ENCODE measurements at places on chromosomes 5 and 9.

- DNase-seq: peak; percentile 95
Measured at GRCh38 chr9:95793924-95794828, 81.3 kb upstream of the ERCC6L2 start.

GRCh38 chr5:1007681-1008450, 736 bp upstream of the NKD2 start:
- no peak for DNase-seq

DNA sequence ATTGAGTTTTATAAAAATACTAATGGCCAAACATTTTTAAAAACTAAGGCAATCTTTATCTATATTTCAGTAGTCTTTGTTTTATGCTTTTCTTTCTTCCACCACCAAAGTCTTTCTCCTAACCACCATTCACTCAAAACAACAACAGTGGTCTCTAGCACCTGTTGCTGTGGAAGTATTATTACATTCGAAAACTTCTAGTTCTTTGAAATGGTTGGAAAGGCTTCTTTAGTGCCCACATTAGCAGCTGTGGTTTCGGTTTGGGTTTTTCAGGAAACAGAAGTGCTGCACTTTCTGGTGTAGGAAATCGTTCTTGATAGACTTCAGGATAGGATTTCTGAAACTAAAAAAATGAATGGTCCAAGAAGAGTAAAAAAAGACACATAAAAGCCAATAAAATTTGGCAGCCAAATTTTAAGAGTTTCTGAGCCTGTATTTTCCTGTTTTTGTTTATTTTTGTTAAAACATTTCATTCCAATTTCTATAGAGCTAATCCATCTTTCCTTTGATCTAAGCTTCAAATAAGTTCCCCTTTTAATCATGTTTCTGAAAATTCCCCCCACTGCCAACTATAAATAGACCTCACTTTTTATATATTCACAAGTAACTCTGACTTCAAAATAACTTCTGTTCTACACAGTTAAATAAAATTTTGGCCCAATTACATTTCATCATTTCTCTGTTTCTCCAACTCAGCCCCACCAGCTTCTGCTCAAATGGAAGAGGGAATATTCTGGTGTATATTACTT, 102.2 kb downstream of the DEPDC1B start:
- DNase-seq: peak; percentile 14

- DNase-seq: no peak
Measured at GRCh38 chr9:94108584-94108983, 24.3 kb downstream of the PTPDC1 start.

DNA sequence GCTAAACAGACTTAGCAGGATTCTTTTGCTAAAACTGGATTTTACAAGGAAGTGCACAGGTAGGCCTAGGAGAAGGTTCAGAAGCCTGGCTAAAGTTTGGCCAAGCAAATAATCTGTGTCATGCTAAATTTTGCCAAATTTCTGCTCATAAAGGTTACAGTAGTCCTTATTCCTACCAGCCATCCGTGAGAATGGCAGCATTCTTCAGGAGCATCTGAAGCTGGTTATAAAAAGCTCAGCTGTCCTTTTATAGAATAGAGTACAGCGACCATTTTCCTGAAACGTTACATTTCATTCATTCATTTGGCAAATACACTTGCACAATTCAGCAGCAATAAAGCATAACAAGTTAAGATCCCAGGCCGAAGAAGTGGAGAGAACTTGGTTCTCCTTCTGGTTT, 6.9 kb downstream of the GSN start:
- DNase-seq: no peak

GRCh38 chr9:124126648-124127646, 115.4 kb downstream of the LHX2 start:
- DNase-seq: peak; percentile 28

DNA sequence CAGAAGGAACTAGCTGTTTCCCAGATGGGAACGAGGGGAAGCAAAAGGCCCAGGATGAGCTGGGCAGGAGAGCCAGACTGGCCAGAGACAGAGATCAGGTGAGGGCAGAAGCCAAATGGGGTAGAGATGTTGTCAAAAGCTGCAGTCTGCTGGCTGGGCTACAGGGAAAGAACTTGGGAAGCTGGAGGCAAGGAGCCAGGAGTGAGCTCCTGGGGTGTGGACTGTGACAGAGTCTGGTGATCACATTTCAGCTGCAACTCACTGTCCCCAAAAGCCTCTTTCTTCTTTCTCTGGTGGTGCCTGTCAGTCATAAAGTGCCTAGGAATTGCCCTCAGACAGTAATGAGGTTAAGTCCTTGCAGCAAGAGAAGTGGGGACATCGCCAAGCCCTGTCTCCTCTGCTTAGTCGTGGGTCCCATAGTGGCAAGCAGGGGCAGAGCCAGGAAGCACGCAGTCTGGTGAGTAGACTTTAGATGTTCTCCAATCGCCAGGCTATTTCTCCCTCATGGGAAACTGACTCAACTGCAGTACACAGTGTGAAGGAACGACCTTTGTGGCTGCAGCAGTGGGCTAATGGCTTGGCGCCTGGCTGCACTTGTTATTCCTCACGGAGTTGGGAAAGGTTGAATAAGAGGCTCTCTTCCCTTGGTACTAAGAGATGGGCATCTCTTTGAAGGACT, 2.5 kb upstream of the FSD1L start:
- peak; percentile 33 for DNase-seq

DNA sequence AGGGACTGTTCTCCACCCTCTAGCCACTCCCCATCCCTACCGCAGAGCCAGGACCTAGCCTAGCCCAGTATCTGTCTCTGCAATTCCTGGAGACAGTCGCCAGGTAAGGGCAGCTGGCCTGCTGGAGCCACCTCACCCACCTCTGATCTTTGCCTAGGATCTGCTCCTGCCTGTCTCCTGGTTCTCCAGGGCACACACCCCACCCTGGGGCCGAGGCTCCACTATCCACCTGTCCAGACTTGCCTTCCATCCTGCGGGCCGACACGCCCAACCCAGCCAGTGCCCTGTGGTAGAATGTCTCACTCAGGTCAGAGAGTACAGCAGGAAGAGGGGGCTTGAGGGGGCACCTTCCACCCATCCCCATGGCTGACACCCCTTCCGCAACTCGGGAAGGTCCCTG, 15.7 kb upstream of the AQP7 start:
- no peak for DNase-seq

GRCh38 chr5:140547508-140548299, at the start of gene EIF4EBP3:
Gene EIF4EBP3 (plus strand): TSS chr5:140547662. CDS start chr5:140547738, 76 bp downstream.
- peak; percentile 94 for DNase-seq

- DNase-seq: no peak
Measured at GRCh38 chr5:60340965-60341471, 358.9 kb downstream of the DEPDC1B start.

- DNase-seq: no peak
Measured at GRCh38 chr9:135864447-135865049, 42.8 kb downstream of the CAMSAP1 start.

GRCh38 chr9:135607401-135608293, 31.7 kb downstream of the GLT6D1 start:
- no peak for DNase-seq

- DNase-seq: peak; percentile 86
Measured at GRCh38 chr5:13664377-13664776, 280.1 kb downstream of the DNAH5 start.

- no peak for DNase-seq
Measured at GRCh38 chr5:154191467-154192261, 1.1 kb downstream of the GALNT10 start.

DNA sequence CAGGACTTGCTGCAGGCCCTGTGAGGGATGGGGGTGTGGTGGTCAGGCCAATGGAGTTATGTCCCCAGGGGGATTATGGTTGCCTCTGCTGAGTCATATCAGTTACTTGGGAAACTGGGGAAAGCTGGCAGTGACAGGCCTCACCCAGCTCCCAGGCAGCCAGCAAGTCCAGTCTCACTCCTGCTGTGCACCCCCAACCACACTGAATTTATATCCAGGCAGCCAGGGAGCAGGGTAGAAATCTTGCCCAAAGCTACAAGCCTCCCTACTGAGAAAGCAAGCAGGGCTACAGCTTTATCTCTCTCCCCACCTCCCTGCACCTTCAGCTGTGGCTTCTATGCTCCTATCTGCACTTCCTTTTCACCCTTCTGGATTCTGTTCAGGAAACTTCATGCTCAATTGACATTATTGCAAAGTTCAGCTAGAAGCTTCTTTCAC, 2076.0 kb upstream of the CDH9 start:
- DNase-seq: no peak

- no peak for DNase-seq
Measured at GRCh38 chr9:117265253-117265652, 149.6 kb downstream of the ASTN2 start.

DNA sequence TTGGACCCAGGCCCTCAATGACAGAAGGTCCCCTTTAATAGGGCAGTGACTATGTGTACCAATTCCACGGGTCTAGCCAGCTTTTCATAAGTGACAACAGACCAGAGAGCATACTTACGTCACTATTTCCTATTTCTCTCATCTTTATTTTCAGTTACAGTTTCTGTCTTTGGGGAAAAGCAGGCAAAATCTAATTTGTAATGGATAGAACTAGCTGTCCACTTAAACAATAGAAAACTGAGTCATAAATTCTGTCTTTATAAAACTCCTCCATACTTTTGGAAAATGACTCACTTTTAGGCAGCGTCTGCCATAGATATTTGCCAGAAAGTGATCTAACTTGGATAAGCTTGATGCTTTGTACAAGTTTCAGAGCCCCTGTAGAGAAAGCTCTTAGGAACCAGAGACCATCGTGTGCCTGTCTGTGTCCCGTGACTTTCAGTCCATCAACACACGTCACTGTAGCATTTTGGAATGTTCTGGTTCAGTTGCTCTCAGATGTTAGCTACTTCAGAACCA, 101.9 kb downstream of the F2RL2 start:
- DNase-seq: peak; percentile 55

- no peak for DNase-seq
Measured at GRCh38 chr5:141695627-141696215, 13.7 kb upstream of the ARAP3 start.

DNA sequence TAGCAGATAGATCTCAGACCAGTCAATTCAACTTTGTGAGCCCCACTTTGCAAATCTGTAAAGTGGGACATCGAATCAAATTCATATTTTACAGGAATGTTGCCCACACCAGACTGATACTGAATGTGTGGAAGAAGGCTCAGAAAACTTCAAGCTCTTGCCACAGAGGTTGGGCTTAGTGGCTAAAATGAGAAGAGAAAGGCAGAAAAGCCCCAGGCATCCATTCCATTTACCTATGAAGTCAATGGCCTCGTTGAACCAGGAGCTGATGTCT, 1.7 kb downstream of the DUSP1 start:
- DNase-seq: no peak

DNA sequence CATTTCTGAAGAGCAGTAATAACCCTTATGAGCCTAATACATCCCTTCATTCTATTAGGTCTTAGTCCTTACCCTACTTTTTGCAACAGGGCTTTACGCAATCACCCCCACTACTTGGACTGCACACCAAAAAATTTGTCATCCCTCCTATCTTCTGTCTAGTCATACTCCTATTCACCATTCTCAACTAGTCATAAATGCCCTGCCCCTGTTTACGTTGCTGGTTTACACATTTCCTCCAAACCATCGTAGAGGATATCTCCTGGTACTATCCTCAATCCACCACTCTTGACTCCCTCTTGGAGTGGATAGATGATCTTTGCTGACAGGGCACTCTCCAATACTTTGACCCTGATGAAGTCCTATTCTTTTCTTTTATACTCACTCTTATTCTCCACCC, 98.2 kb upstream of the CCNG1 start:
- DNase-seq: no peak

GRCh38 chr9:127770583-127770904, 7.9 kb downstream of the SH2D3C start:
- DNase-seq: no peak

DNA sequence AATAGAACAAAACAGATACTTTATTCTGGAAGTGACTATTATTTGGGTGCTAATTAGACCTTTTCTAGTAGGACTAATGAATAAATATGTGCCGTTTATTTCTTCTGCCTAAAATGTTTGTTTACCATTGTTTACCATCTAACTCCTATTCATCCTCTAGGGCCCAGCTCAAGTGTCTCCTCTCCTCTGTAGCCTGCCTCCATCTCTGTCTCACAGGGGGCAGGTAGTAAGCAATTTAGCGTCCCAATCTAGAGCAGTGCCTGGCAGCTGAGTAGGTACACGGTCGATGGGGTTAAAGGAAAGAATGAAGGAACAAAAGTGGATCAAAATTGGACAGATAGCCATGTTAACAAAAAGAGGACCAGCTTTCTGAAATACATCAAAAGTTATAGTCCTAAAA, 230.9 kb downstream of the SLF1 start:
- no peak for DNase-seq

GRCh38 chr9:28471261-28471660, 898.0 kb upstream of the C9orf72 start:
- no peak for DNase-seq

GRCh38 chr5:148515460-148515859, 131.7 kb downstream of the FBXO38 start:
- DNase-seq: no peak

DNA sequence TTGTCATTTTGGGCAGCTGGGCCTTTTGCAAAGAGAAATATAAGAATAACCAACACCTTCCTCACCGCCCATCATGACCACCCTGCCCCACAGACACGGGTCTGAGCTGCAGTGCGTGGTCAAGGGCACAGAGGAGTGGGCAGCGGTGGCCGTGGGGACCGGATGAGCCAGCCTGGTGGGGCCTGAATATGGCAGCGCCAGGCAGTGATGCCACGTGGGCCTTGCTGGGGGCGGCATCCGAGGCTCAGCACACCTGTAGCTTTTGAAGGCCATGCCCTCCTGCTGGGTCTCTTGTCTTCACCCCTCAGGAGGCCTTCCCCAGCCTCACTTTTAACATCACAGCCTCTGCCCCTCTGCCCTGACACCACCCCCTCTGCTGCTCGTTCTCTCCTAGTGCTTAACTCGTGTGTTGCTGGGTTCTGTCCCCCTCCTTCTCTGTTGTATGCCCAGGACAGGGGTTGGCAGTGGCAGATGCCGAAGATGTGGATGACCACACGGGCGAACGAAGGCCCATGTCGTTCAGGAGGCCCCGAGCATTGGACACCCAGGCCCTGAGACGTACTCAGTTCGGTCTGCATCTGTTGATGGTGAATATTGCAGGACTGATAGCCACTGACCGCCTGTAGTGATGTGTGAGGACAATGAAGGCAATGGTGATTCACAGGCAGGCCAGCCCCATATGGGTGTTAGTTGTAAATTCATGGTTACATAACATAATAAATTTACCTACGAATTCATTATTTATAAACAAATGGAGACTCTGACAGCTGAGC, 46.0 kb downstream of the AHRR start:
- DNase-seq: no peak

DNA sequence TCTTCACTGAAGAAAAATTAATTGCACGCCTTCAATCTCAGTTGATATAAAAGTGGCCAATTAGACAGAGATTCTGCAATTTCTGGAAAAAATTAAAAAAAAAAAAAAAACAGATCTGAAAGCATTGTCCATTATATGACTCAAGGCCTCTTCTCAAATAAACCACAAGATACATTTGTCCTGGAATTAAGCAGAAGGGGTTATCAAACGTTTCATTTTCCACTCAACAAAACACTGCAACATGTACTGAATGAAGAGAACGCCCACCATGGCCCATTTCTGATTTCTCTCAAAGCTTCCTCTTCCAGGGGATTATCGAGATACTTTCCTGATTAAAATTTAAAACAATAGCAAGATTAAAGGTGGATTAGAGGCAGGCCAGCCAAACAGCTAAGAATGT, 5.8 kb upstream of the PAPPA start:
- no peak for DNase-seq

Data from stromal cell of bone marrow (primary cell).